ENCODE measurements at places on chromosomes 2 and 18.

DNA sequence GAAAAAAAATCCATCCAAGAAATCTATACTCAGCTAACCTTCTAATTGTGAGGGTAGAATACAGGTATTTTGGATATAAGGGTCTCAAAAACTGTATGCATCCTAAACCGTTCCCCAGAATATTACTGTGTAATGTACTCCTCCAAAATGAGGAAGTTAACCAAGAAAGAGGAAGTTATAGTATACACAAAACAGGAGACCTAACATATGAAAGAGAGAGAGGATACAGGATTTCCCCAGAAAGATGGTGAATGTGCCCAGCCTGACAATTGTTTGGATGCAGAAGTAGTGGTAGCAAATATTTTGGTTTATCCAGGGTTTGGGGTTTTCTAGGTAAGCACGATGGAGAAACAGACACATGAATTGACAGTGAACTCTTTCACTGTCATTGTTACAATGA lies 50.6 kb downstream of the GALNT3 start:
- no peak overlapping the region for H3K27ac ChIP-seq
- no peaks in the 10 kb centered on the region for H3K4me1 ChIP-seq
- H3K36me3 ChIP-seq, result peaks cover 28% of the 10 kb centered on the region
- no peak for DNase-seq

- H3K27ac ChIP-seq, result no peak overlapping the region
- H3K4me1 ChIP-seq, result peaks cover 13% of the 10 kb centered on the region
- no peak for DNase-seq
- H3K27me3 ChIP-seq, result no peaks in the 10 kb centered on the region
- H3K36me3 ChIP-seq, result no peaks in the 10 kb centered on the region
Observed at GRCh38 chr2:33104726-33105125, 158.0 kb downstream of the LTBP1 start.

DNA sequence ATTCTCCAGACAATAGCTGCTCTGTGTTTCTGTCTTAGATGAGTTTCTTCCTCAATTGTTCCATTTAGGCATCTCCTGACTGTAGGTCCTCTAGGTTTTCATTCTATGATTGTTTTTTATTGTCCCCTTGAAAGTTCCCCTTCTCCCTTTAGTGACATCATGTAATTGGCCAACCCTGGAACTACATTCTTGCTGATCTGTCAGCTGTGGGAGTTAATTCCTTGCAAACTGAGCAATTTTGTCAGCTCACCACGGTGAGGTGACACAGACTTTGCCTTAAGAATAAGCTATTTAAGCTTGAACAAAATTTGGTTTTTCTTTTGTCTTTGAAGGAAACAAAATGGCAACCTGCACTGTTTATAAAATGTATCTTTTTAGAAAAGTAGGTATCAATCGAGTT lies 95.9 kb downstream of the TXNL1 start:
- H3K4me3 ChIP-seq, result no peak overlapping the region
- H3K36me3 ChIP-seq, result no peaks in the 10 kb centered on the region
- no peaks in the 10 kb centered on the region for H3K27me3 ChIP-seq
- H3K4me1 ChIP-seq, result peaks cover 11% of the 10 kb centered on the region
- no peak for DNase-seq
- H3K27ac ChIP-seq, result no peak overlapping the region

GRCh38 chr18:51639541-51639940 lies 442.1 kb upstream of the MEX3C start:
- no peaks in the 10 kb centered on the region for H3K4me1 ChIP-seq
- peaks cover 43% of the 10 kb centered on the region for H3K36me3 ChIP-seq
- DNase-seq, result no peak
- no peak overlapping the region for H3K4me3 ChIP-seq

DNA sequence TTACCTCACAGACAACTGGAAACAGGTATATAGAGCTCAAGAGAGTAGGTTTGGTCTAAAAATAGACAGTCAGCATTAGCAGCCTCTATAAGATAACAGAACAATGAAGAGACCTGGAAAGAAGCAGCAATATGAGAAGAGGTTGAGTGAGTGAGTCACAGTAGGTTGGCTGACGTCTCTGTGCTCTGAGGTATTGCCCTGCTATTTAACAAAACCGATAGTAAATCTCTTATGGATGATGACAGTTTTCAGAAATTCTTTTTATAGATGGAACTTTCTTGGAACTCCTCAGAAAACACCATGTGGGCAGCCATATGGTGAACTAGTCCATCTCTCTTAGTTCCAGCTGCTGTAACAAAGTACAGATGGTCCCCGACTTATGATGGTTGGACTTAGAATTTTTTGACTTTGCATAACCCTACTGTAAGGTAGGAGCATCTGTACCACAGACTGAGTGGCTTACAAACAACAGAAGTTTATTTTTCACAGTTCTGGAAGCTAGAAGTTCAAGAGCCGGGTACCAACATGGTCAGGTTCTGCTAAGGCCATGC lies 123.5 kb downstream of the MBD2 start:
- no peaks in the 10 kb centered on the region for H3K27me3 ChIP-seq
- H3K4me1 ChIP-seq, result no peaks in the 10 kb centered on the region
- H3K36me3 ChIP-seq, result no peaks in the 10 kb centered on the region
- DNase-seq, result no peak
- H3K4me3 ChIP-seq, result no peak overlapping the region

DNA sequence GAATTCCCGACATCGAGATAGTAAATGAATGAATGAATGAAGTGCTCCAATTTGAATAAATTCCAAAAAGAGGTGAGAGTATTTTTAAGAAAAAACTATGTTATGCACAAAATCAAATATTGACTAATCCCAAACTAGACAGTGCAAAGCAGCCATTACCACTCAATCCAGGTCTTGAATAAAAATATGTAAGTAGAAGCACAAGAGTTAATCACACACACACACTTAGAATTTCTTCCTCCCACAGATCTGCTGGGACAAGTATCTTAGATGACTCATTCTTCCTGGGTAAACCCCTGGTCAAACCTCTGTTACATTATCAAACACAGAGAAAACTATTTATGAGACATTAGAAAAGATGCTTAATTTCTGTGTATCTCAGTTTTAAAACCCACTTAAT lies 102.0 kb downstream of the PLA2R1 start:
- H3K4me1 ChIP-seq, result peaks cover 16% of the 10 kb centered on the region
- H3K27me3 ChIP-seq, result no peaks in the 10 kb centered on the region
- H3K27ac ChIP-seq, result no peak overlapping the region
- no peaks in the 10 kb centered on the region for H3K36me3 ChIP-seq
- DNase-seq, result no peak

GRCh38 chr2:105567996-105568494 lies 169.2 kb upstream of the FHL2 start:
- no peak for DNase-seq
- H3K4me1 ChIP-seq, result peaks cover 4% of the 10 kb centered on the region
- H3K4me3 ChIP-seq, result no peak overlapping the region
- no peak overlapping the region for H3K27ac ChIP-seq
- H3K27me3 ChIP-seq, result no peaks in the 10 kb centered on the region

- H3K27ac ChIP-seq, result no peak overlapping the region
- H3K27me3 ChIP-seq, result no peaks in the 10 kb centered on the region
- no peaks in the 10 kb centered on the region for H3K36me3 ChIP-seq
Observed at GRCh38 chr2:55965276-55965675, 41.7 kb upstream of the EFEMP1 start.

- H3K4me1 ChIP-seq, result no peaks in the 10 kb centered on the region
- no peaks in the 10 kb centered on the region for H3K27me3 ChIP-seq
- H3K27ac ChIP-seq, result no peak overlapping the region
Observed at GRCh38 chr2:127622561-127623387, 23.2 kb upstream of the GPR17 start.

DNA sequence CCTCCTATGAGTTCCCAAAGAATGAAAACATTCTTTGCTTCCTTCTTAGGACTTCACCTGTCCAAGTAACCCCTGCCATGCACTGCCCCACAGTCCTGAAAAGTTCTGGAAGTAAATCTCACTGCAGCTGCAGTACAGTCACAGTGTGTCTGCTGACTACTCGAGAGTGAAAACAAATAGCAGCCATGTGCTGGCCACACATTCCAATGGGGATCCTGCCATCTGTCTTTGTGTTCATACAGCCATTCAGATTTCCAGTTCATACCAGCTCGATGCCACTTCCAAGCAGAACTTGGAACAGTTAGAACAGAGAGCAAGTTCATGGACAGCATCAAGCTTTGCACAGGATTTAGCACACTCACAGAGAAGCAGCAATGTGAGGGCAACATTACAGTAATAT lies 629.9 kb upstream of the ACVR2A start:
- no peaks in the 10 kb centered on the region for H3K27me3 ChIP-seq
- peaks cover 23% of the 10 kb centered on the region for H3K36me3 ChIP-seq
- 0 out of 2 replicates have a peak overlapping the region, but pooled peaks have one; percentile 20 for H3K27ac ChIP-seq
- no peak overlapping the region for H3K4me3 ChIP-seq
- peaks cover 16% of the 10 kb centered on the region for H3K4me1 ChIP-seq

- no peaks in the 10 kb centered on the region for H3K27me3 ChIP-seq
- H3K4me3 ChIP-seq, result no peak overlapping the region
- no peak overlapping the region for H3K27ac ChIP-seq
- H3K4me1 ChIP-seq, result peaks cover 5% of the 10 kb centered on the region
- H3K36me3 ChIP-seq, result no peaks in the 10 kb centered on the region
- no peak for DNase-seq
Observed at GRCh38 chr2:37829616-37830395, 95.3 kb upstream of the RMDN2 start.

- no peak overlapping the region for H3K4me3 ChIP-seq
- H3K4me1 ChIP-seq, result peaks cover 44% of the 10 kb centered on the region
- no peaks in the 10 kb centered on the region for H3K27me3 ChIP-seq
Observed at GRCh38 chr2:168244318-168244717, 3.1 kb downstream of the STK39 start.

- no peak for DNase-seq
- H3K4me3 ChIP-seq, result no peak overlapping the region
- H3K36me3 ChIP-seq, result no peaks in the 10 kb centered on the region
Observed at GRCh38 chr2:73825408-73825807, 3.4 kb upstream of the STAMBP start.

DNA sequence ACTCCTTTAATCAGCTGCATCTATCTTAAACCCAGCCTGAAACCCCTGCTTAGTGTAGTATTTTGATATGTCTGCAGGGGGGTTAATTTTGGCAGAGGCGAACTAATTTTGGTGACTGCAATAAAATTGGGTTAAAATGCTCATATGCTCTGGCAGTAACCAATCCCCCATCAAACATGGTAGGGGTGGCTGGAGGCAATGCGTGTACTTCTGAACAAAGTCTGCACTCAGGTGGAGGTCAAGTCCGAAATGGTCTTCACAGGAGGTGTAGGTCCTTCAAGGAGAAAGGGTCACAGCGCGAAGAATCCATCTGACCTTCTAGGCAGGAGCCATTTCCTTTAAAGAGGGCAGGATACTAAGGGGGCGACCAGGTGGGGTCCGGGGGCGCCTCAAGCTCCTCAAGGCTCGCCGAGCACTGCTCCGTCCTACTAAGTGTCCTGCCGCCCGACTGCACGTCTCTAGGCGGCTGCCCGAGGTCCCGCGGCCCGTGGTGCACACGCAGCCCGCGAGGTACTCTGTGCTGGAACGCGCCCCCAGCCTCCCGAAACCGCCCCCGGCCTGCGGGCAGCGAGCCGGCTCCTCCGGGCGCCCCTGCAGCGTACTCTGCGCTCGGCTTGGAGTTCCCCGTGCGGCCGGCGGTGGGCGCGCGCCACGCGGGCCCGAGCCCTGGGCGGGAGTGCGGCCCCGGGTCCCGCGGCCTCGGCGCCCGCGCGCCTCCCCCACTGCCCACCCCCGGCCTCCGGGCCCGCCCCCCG lies 1.7 kb upstream of the LDLRAD4 start:
- no peaks in the 10 kb centered on the region for H3K36me3 ChIP-seq
- DNase-seq, result peak; percentile 68
- H3K4me1 ChIP-seq, result peaks cover 31% of the 10 kb centered on the region

- H3K36me3 ChIP-seq, result peaks cover 4% of the 10 kb centered on the region
- H3K27ac ChIP-seq, result peak overlapping the region; percentile 49
- 0 out of 2 replicates have a peak, but pooled peaks cover 3% of the 10 kb centered on the region for H3K4me1 ChIP-seq
- no peaks in the 10 kb centered on the region for H3K27me3 ChIP-seq
Observed at GRCh38 chr2:239944694-239945551, 80.2 kb downstream of the NDUFA10 start.

DNA sequence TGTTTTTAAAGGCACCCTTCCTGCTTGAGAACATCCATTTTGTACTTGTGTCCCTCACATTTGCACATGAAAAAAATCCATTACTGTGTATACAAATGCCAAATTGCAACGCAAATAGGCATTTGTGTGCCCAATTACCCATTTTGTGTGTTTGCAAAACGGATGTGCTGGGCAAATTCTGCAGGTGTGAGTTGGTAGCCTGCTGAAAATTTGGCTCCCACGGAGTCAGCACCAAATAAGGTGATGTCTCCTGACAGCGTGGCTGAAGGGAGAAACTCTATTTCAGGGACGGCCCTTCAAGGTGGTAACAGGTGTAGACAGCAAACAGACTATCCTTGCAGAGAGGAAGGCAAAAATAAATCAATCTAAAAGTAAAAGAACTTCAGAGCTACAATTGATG lies 661.1 kb downstream of the BCL11A start:
- no peak overlapping the region for H3K4me3 ChIP-seq
- peaks cover 4% of the 10 kb centered on the region for H3K36me3 ChIP-seq
- 0 out of 2 replicates have a peak overlapping the region, but pooled peaks have one; percentile 25 for H3K27ac ChIP-seq
- peaks cover 54% of the 10 kb centered on the region for H3K4me1 ChIP-seq

DNA sequence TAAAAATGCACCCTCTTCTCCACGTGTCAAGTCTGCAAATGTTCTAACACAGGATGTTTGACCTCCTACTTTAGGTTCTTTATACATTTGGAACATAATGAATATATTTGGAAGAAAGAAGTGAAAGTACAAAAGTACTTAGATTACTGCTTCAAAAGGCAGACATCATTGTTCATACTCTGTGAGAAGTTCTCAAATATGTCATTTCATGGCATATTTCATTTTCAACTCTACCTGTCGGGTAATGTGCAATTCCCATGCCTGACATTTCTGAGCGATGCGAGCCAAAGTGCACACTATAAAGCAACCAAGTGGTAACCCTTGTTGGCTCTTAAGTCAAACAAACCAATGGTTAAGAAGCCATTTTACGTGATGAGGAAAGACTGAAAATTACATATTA lies 7.0 kb downstream of the BUB1 start:
- no peak overlapping the region for H3K4me3 ChIP-seq
- peaks cover 11% of the 10 kb centered on the region for H3K4me1 ChIP-seq
- DNase-seq, result no peak
- H3K27me3 ChIP-seq, result no peaks in the 10 kb centered on the region

DNA sequence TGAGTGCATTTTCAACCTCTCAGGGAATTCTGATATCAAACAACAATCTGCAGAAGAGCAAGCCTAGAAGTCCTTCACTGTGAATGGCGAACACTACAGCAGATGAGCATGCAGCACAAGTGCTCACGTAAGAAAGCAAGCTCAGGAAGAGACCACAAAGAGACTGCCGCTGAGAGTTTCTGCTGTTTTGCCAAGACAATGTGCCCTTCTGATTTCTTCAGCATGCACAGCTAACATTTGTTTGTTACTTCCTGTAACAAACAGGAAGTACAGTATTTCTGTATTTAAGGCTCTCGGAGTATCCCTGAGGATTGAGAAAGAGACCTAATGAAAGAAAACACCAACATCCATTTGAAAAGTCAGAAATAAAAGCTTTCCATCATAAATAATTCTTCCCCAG lies 45.9 kb downstream of the MBOAT2 start:
- peaks cover 16% of the 10 kb centered on the region for H3K4me1 ChIP-seq
- peaks cover 27% of the 10 kb centered on the region for H3K36me3 ChIP-seq
- no peak overlapping the region for H3K27ac ChIP-seq

- no peaks in the 10 kb centered on the region for H3K27me3 ChIP-seq
- H3K4me1 ChIP-seq, result peaks cover 14% of the 10 kb centered on the region
- no peak overlapping the region for H3K4me3 ChIP-seq
- peaks cover 6% of the 10 kb centered on the region for H3K36me3 ChIP-seq
- peak; percentile 24 for DNase-seq
Observed at GRCh38 chr2:105125920-105126319, 88.1 kb downstream of the MRPS9 start.

Data from WTC11 (cell line).